ENCODE measurements at places on chromosomes 2 and 18. TPM values are rescaled to one million over a fixed set of nuclear protein-coding genes. Genes with fewer than 3 reads are reported as not detected.

SIX3 gene
- not detected for total RNA-seq

TMEM178A gene
- not detected for total RNA-seq

NFATC1 gene
- 1.0 TPM for total RNA-seq

GYPC gene
- not detected for total RNA-seq

SERPINB3 gene
- not detected for total RNA-seq

ALPG gene
- total RNA-seq: 2.5 TPM

NEMP2 gene
- total RNA-seq: 19.1 TPM

ZSWIM2 gene
- total RNA-seq: not detected

GRCh38 chr18:8140841-8141501 is 468.3 kb upstream of the RAB12 start:
- DNase-seq: no peak

DNA sequence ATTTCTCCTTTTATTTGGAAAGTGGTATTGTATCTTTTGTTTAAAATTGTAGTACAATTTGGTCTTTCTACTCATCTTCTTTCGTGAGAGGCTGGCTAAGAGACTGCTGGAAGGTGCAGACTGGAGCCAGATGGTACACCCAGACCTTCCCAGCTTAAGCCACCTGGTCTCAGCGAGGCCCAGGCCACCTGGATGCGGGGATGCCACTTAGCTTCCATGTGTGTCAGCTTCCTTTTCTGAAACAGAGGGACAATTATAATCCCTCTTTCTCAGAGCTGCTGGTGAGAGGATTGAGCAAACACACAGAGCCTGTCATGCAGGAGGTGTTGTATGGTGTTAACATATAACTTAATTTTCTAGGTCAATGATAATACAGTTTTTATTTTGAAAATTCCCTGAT is 17.4 kb downstream of the FARP2 start:
- DNase-seq: no peak

GRCh38 chr2:54557601-54558187 is 101.6 kb downstream of the SPTBN1 start:
- DNase-seq: peak; percentile 85

DNA sequence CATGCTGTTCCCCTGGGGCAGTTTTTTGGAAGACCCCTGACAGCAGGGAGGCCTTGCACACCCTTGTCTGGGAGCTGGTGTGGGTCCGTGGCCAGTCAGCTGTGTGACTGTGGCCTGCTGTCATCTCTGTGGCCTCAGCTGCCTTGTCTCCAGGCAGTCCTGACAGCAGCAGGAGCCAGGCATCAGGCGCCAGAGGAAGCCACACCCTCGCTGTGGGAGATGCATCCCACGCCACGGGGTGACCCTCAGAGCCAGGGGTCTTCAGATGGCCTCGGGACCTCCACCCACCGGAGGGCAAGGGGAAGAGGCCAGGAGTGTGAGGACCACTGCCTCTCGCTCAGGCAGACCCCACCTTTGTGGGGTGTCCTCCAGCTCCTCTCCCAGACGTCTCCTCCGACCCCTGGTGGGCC is 5.0 kb downstream of the BOK start:
- DNase-seq: no peak

- no peak for DNase-seq
Measured at GRCh38 chr2:25491966-25492532, 150.3 kb upstream of the DNMT3A start.

DNA sequence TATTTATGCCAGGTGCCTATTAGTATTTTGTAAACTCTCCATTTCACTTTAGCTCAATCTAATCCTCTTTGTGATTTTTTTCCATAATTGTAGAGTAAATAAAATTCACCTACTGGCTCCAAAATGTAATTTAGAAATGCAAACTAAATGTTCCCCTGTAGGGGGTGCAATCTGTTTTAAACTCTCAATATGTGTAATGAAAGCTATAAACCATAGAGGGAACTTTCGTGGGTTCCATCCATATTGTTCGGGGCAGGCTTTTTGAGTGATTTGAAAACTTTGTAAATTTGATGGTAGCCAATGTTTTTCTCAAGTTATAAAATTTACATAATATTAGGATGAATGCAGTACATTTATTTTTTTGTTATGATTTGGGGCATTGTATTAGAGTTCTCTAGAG is 49.4 kb downstream of the TSPYL6 start:
- no peak for DNase-seq

GRCh38 chr2:20135631-20136050 is 84.2 kb upstream of the LAPTM4A start:
- peak; percentile 64 for DNase-seq

- peak; percentile 81 for DNase-seq
Measured at GRCh38 chr2:71277536-71278103, 50.7 kb upstream of the PAIP2B start.

DNA sequence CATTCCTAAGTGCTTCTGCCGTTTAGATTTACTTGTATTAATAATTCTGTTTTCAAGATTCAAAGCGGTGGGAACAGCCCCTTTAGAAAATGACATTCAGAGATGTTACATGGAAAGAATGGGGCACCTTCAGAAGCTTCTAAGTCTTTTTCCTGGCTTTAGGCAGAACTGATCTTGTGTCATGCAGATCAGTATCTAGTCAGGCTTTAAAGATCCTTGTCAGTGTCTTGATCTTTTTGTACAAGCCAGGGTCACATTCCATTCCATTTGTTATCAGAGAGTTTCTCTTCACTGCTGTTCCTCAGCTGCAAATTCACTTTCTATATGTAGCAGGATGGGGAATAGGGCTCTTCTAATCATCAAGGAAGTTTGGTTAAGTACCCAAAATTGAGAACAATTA is 275.3 kb downstream of the DCC start:
- no peak for DNase-seq

DNA sequence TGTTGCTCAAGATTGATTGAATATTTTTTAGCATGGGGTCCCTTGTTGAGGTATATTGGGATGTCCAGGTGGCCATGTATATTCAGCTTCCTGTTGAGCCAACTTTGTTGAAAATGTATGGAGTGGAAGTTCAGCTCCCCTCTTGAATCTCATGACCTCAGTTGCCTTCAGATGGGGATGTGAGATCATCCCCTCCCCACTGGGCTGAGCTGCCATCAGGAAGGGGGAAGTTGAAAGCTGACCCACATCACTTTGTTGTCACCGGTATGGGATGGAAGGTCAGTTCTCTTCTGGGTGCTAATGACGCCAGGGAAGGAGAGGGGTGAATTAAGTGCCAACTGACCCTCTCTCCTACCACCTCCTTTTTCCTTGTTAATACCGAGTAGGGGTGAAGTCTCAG is 33.9 kb downstream of the ACOXL start:
- no peak for DNase-seq

- DNase-seq: no peak
Measured at GRCh38 chr2:16700551-16701259, 35.1 kb upstream of the CYRIA start.

Data from Caco-2 (cell line).